ENCODE measurements at places on chromosomes 6 and 20. TPM values are rescaled to one million over a fixed set of nuclear protein-coding genes. Genes with fewer than 3 reads are reported as not detected.

The GJA1 gene
- total RNA-seq = 187 TPM

The STX11 gene
- 2.6 TPM for total RNA-seq

The MMP24 gene
- not detected for total RNA-seq

The STAU1 gene
- 83.4 TPM for total RNA-seq

The TMEM244 gene
- not detected for total RNA-seq
